Stimulated activated CD4-positive, alpha-beta T cell treated with anti-CD3 and anti-CD28 coated beads, Interleukin-4, amount 100 ng/mL, for 24 hours (primary cell): ENCODE measurements at places on chromosomes 3 and 15.

DNA sequence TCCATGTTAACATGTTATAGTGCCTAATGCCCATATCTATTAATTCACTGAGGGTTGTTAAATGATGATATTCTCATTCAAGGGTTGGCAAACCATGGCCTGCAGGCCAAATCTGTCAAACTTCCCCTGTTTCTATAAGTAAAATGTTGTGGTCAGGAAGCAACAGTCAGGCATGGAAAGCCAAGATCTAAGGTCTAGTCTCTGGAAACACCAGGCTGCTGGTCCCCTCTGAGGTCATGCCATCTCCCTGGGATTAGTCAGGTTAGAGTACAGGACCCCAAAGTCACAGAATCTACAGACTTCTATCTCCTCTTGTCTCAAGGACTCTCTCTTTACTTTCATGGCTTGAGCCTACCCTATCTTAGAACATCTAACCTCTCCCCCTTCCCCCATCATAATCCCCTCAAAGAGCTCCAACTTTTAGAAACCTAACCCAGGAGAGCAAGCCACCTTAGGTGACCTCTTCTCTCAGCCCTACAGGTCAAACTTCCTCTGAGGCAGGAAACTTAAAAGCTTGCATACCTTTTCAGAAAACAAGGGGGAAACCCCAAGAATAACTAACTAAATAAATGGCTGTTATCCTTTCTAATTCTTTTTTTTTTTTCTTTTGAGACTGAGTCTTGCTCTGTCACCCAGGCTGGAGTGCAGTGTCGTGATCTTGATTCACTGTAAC is 15.3 kb upstream of the HERC1 start:
- DNase-seq: no peak

DNA sequence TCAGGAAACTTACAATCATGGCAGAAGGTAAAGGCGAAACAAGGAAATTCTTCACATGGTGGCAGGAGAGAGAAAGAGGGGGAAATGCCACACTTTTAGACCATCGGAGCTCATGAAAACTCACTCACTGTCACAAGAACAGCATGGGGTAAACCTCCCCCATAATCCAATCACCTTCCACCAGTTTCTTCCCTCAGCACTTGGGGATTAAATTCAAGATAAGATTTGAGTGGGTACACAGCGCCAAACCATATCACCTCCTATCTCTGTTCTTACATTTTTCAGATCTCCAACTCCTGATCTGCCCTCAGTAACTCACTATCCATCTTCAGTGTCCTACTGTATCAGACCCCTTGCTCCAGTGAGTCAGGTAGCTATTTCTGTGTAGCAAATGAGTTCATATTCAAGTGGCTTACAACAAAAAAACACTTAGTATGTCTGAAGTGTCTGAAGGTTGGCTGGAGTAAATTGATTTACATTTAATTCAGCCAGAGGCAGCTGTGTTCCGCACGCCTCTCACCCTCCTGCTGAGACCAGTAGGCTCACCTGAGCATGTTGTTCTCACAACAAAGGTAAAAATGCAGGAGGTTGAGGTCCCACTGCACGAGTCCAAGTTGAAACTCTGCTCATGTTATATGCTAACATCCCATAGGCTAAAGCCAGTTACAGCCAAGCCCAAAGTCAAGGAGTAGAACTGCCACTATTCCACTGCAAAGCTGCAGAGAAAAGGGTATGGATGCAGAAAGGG is 180.7 kb upstream of the LMCD1 start:
- DNase-seq: no peak

- no peak for DNase-seq
Observed at GRCh38 chr15:38876621-38877020, 312.0 kb upstream of the RASGRP1 start.

DNA sequence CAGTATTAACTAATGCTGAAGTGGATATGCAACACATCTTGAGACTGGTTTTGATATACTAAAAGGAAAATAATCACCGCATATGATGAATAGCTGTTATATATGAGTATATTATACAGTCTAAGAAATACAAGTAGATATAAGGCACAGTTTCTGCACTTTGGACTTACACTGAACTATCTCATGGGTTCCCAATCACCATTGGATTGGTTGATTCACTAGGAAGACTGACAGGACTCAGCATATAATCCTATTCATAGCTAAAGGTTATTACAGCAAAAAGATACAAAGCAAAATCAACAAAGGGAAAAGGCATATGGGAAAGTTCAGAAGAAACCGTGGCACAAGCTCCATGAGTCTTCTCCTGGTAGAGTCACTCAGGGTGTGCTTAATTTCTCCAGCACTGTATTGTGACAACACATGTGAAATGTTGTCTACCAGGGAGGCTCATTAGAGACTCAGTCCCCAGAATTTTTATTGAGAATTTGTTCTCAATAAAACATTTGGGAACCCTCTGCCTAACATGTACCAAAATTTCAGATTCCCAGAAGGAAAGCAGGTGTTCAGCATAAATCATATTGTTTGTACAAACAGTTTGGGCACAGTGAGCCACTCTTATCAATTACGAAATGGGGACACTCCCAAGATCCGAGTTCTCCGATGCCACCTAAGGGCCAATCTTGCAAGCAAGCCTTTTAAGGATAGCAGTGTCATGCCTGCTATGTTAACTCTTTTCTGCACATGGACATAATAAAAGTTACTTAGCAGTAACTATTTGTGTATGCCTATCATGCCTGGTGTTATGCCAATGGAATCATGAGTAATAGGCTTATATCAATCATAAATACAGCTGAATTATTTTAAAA is 26.8 kb downstream of the CMC1 start:
- DNase-seq: no peak

DNA sequence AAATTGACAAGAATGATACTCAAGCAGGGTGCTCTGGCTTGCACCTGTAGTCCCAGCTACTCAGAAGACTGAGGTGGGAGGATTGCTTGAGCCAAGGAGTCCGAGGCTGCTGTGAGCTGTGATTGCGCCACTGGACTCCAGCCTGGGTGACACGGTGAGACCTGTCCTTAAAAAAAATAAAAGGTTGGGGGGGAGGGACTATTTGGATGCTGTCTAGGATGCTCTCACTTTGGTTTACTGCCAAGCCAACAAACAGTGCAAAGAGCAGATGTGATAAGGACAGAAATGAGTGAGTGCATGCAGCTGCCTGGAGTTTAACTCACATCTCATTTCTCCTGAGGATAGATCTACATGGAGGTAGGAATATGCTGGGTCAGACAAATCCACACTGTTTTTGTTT is 130.0 kb downstream of the FRMD4B start:
- DNase-seq: no peak

GRCh38 chr3:159760046-159760445 is 228.6 kb upstream of the IL12A start:
- no peak for DNase-seq

- DNase-seq: peak; percentile 48
Observed at GRCh38 chr3:18423401-18424212, 1.5 kb downstream of the SATB1 start.

- DNase-seq: no peak
Observed at GRCh38 chr3:37675833-37676596, 185.7 kb upstream of the CTDSPL start.

DNA sequence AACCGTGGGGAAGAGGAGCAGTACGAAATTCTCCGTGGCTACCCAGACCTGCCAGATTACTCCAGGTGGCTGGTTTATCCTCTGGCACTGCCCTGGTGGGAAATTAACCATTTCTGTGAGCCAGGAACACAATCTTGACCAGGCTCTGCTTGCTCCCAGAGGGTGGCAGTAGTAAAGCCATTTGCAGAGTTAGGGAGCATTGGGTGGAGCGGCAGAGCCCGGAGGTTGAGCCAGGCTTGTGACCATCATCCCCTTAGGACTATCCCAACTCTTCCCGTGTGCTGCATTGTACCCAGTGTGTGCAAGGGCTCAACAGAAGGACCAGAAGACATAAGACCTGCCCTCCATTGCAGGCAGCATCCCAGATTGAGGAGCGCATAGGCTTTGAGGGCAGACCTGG is 5.3 kb downstream of the KNG1 start:
- DNase-seq: no peak

DNA sequence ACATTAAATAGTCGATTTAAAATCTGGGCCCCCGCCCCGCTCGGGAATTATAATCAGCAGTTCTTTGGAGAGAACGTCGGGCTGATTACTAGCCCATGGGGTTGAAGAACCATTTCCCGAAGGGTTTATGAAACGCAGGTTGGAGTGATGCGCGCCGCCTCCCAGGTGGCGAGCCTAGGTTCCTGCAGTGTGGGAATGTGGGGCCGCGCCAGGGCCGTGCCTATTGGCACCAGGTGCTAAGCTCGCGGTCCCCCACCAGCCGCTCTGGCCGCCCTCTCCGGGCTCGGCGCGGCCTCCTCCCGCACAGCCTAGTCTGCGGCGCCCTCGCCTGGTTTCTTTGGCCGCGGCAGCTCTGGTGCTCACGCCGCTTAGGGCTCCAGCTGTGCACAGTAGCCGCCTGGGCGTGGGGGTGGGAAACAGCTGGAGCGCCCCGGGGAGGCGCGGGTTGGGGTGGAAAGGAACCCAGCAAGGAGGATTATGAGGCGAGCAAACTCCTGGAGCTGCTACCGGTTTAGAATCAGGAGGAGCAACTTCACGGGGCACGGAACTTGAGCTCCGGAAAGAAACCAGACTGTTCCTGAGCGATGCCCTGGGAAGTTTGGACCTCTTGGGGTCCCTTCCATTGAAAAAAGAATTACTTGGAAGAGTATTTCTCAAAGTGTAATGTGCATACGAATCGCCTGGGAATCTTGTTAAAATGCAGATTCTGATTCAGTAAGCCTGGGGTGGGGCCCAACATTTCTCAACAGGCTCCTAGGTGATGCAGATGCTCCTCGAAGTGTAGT is 5.6 kb upstream of the MECOM start:
- DNase-seq: peak; percentile 25

GRCh38 chr3:107689355-107689754 is 166.6 kb downstream of the BBX start:
- DNase-seq: no peak

DNA sequence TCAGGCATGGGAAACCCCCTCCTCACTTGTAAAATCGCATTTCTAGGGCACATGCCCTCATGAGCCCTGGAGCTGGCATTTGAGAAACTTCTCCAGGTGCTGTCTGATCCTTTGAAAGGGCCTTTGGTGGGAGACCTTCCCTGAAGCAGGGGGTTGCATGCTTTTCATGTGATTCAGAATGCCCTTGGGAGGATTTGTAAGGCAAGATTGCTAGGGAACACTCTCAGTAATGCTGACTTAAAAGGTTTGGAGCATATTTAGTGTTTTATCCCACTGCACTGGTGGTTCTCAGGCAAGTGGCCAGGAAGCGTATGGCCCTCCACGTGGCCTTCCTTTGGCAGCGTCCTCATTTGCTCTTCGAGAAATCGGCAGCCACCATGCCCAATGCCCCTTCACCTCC is 164.1 kb downstream of the ARRDC4 start:
- DNase-seq: no peak

DNA sequence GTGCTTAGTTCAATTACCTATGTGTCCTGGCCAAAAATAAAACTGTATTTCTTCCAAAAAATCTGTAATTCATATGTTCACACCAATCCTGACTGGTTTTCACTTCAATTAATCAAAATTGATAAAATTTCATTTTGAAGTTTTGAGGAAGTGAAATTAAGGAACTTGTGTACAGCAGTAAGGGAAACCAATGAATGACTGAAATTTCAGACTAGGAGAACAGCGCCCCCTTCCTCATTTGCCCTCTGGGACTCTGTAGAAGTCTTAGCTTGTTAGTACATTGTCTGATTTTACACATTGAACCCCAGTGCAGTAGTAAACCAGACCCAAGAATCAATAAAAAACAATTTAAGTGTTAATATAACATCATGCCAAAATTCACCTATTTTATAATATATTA is 495.3 kb upstream of the AGTR1 start:
- no peak for DNase-seq

DNA sequence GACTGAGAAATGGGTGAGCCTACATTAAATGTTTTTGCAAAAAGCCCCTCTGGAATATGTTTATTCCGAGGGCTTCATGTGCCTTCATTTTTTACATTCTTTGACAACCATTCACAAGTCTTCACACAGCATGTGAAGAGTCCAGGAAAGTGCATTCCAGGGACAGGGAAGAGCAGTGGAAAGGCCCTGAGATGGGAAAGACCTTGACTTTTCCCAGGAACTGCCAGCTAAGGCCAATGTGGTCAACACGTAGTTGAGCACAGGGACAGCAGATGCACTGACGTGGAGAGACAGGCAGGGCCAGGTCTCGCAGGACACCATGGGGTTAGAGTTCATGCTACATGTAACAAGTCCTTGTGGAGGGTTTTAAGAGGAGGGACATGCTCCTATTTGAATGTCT is 21.7 kb downstream of the SSR3 start:
- DNase-seq: no peak

DNA sequence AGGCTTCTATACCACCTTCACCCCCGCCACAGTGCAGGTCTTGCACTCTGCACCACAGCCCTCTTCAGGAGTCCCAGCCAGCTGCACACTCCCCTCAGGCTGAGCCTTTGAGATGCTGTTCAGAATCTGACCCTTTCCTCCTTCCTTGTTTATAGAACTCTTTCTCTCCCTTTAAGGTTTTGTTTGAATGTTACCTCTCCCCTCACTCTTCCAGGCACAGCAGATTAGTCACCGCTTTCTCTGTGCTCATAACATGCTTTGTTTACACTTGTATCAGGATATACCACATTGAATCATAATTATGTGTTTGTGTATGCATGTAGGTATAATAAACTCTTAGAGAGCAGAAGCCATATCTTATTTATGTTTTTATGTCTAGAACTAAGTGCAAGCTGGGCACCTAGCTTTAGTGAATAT is 168.4 kb upstream of the BCL6 start:
- DNase-seq: no peak

DNA sequence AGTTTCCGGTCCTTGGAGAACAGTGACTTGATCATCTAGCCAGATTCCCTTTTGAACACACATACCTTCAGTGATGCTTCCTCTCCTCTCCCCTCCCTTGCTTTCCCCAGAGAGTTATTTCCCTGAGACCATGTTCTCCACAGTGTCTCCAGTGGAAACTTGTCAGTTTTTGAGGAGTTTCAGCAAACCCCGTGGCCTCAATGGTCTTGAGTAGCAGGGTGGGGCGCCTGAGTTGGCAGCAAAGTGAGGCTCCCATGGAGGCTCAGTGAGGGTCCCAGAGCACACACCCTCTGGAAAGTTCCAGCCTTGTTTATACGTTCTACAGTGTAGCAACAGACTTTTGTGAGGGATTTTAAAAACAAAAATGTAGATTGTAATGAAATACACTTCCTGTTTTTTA is 135.1 kb downstream of the LRRC28 start:
- DNase-seq: no peak

DNA sequence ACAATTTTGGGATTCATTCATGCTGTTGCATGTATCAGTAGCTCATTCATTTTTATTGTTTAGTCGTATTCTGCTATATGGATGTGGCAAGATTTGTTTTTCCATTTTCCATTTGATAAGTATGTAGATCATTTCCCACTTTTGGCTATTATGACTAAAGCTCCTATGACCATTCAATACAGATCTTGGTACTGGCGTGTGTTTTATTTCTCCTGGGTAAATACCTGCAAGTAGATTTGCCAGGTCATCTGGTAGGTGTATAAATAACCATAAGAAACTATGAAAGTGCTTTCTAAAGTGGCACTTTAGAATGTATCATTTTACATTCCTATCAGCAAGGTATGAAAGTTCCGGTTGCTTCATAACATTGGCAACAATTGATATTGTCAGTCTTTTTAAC is 124.6 kb downstream of the TNIK start:
- DNase-seq: no peak

- no peak for DNase-seq
Observed at GRCh38 chr3:131551761-131552160, 49.0 kb upstream of the MRPL3 start.
